ENCODE measurements at places on chromosomes 3 and 15.

GRCh38 chr15:72139667-72140066 lies 21.5 kb downstream of the SENP8 start:
- no peak for DNase-seq

- no peak for DNase-seq
Observed at GRCh38 chr3:10855871-10856662, 40.0 kb downstream of the SLC6A11 start.

- DNase-seq: no peak
Observed at GRCh38 chr15:39549912-39550311, 31.0 kb upstream of the THBS1 start.

GRCh38 chr15:50137893-50138292 lies 18.9 kb upstream of the ATP8B4 start:
- DNase-seq: no peak

DNA sequence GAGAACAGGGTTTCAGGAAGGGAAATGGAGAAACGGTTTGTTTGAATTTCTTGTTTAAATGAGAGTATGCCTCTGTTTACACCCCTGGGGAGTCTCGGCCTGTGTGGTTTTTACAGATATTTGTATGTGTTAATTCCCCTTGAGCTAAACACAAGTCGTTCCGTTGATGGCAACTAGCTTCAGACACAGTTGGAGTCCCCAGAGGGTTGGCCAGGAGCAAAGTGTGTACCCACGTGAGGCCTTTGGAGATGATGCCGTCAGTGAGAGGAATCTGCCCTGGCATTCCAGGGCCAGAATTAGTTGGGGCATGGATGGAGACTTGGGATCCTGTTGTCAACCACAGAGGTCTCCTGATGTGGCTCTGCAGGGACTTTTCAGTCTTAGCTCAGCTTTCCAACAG lies 44.0 kb downstream of the CEMIP start:
- DNase-seq: no peak

DNA sequence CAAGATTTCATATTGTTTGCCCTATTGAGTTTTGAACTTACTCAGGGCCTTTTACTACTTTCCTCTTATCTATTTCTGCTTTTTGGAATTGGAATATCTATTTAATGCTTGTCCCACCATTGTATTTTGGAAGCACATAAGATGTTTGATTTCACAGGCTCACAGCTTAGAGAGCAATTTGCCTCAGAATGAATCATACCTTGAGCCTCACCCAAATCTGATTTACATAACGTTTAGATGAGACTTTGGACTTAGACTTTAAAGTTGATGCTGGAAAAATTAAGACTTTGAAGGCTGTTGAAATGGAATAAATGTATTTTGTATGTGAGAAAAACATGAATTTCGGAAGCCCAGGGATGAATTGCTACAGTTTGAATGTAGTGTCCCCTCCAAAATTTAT lies 458.9 kb downstream of the CNTN6 start:
- no peak for DNase-seq

DNA sequence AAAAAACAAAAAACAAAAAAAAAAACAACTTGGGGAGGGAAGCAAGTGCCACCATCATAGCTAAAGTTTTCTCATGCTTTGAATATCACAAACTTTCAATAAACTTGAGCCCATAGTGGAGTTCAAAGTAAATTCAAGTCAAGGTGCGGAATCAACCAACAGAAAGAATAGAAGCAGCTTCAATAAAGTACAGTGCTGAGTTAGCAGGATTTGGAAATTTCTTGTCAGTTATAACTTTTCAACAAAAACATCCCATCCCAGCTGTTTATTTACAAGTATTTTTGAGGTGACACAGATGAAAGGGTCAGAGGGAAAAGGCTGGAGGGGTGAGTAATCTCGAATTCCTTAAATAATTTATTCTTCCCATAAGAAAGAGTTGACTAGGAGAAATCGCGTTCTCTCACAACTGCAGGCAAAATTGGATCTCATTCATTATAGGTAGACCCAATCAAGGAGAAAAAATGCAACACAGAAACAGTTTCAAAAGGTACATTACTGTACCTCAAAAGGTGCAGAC lies 477.4 kb upstream of the RASGRP1 start:
- DNase-seq: no peak

- DNase-seq: no peak
Observed at GRCh38 chr3:139930211-139930610, 4.8 kb upstream of the CLSTN2 start.

- no peak for DNase-seq
Observed at GRCh38 chr3:135460273-135460672, 505.3 kb upstream of the PPP2R3A start.

Data from substantia nigra (tissue), 51 donors.